HT1080 (cell line): ENCODE measurements at places on chromosomes 6 and 20. TPM values are rescaled to one million over a fixed set of nuclear protein-coding genes. Genes with fewer than 3 reads are reported as not detected.

The NHSL1 gene
- 4.0 and 7.5 TPM in 2 replicates for total RNA-seq

The LIN28B gene
- total RNA-seq, result 2.3 and 2.5 TPM in 2 replicates

The PI3 gene
- total RNA-seq, result not detected in 2 replicates

The STK38 gene
- 8.3 and 9.1 TPM in 2 replicates for total RNA-seq

The GRM1 gene
- 0.03 TPM in 1 of 2 replicates, not detected in the other for total RNA-seq

The TMC2 gene
- not detected in 2 replicates for total RNA-seq

The SLC32A1 gene
- total RNA-seq, result not detected in 2 replicates

The GSTA2 gene
- not detected in 2 replicates for total RNA-seq

The FAM83C gene
- total RNA-seq, result not detected in 2 replicates

The DAAM2 gene
- 1.6 and 1.7 TPM in 2 replicates for total RNA-seq

The MRPL18 gene
- 144 and 155 TPM in 2 replicates for total RNA-seq

The TRAPPC3L gene
- 0.06 TPM in 1 of 2 replicates, not detected in the other for total RNA-seq

The CTAGE9 gene
- not detected in 2 replicates for total RNA-seq
